Caco-2 (cell line): ENCODE measurements at places on chromosomes 13 and 19.

- no peak for DNase-seq
Measured at GRCh38 chr13:113224486-113224885, 15.1 kb downstream of the CUL4A start.

DNA sequence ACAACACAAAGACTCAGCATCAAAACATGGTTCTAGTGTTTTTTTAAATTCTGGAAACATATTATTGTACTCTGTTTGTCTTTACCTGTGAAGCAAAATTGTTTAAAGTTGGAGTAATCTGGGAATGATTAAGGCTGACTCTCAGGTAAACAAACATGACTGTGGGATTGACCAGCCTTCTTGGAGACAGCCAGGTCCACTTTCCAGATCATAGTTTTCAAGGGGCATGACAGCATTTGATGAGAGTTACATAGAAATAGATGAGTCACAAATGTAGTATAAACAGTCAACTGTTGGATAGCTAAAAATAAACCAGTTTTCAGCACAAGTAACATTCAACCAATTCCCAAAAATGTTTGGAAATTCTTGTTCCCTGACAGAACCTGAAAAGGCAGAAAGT, 1680.9 kb downstream of the OLFM4 start:
- DNase-seq, result no peak

GRCh38 chr19:480016-480855, 16.1 kb upstream of the MADCAM1 start:
- DNase-seq, result no peak

- no peak for DNase-seq
Measured at GRCh38 chr13:109383683-109384082, 402.7 kb downstream of the IRS2 start.

GRCh38 chr19:3684054-3684816, 16.0 kb downstream of the PIP5K1C start:
- no peak for DNase-seq

GRCh38 chr13:97411984-97412383, 22.0 kb upstream of the RAP2A start:
- DNase-seq, result no peak

GRCh38 chr19:13016245-13016627, 21.0 kb downstream of the NFIX start:
- DNase-seq, result no peak

GRCh38 chr13:104045907-104046306, 979.7 kb upstream of the SLC10A2 start:
- no peak for DNase-seq

GRCh38 chr19:50313812-50314536, 15.2 kb downstream of the KCNC3 start:
- peak; percentile 60 for DNase-seq

DNA sequence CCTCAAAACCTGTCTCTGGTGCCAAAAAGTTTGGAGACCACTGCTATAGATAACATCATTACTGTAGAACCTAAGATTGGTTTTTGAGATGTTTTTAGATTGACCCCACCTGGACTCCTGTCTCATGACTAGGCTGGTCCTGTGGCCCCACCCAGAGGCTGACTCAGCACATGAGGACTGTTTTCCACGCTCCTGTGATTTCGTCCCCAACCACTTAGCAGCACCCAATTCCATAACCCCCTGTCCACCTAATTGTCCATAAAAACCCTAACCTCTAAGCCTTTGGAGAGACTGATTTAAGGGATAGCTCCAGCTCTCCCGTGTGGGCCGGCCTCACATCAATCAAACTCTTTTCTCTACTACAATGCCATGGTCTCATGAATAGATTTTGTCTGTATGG, 25.6 kb upstream of the GAS6 start:
- no peak for DNase-seq

DNA sequence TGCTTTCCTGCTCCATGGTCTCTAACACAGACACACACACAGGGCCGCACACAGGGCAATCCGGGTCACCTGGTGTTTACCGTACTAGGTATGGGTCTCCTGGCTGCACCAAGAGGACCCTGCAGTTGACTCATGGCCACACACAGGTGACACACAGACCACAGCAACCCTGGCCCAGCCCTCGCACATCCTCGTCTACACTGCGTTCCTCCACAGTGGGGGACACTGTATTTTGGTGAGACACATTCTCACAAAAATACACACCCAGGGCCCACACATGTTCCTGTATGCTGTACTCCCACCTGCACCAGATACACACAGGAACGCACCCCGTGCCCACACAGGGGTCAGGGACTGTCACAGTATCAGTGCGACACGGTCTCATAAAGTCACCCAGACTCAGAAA, 12.8 kb downstream of the PDE4A start:
- no peak for DNase-seq

- peak; percentile 95 for DNase-seq
Measured at GRCh38 chr13:106535552-106536243, at the start of gene EFNB2. TSS of gene EFNB2 (minus strand) at chr13:106535662. CDS start at chr13:106534964, 698 bp downstream.

DNA sequence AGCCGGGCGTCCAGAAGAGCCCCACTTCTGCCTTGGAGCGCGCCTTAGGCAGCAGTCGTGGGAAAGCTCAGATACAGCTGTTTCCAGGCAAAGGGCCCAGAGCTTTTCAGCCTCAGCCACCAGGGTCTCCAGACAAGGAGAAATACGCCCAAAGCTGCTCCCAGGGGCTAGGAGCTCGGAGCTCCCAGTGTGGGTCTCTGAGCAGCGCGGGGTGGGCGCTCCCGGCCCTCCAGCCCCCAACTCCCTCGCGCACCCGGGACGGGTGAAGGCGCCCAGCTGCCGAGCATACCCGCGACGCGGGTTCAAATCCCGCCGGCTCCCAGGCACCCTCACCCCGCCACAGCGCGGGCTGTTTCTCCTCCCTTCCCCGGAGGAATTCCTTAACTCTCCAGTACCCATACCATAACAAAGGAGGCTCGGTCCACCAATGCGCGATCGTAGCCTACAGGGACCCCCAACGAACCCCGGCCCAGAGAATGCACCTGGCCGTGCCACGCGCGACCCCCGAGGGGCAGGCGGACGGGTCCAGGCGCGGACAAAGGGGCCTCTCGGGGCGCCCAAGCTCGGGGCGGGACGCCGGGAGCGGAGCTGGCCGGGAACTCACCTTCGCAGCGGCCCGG, 507 bp downstream of the COL4A1 start:
- DNase-seq, result no peak

DNA sequence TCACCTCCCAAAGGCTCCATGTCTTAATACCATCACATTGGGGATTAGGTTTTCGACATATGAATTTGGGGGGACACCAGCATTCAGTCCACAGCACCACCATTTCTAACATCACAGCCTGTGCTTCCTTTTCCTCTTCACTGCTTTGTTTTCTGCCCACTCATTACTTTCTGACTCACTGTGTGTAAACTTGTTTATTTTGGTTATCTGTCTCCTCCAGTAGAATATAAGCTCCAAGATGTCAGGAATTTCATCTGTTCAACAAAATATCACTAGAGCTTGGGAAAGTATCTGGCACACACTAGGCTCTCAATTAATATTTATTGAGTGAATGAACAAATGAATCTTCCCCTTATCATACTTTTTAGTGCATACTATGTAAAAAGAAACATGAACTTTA, 152.0 kb downstream of the NUFIP1 start:
- DNase-seq, result no peak

GRCh38 chr19:15404780-15405211, 14.0 kb downstream of the AKAP8L start:
- no peak for DNase-seq

DNA sequence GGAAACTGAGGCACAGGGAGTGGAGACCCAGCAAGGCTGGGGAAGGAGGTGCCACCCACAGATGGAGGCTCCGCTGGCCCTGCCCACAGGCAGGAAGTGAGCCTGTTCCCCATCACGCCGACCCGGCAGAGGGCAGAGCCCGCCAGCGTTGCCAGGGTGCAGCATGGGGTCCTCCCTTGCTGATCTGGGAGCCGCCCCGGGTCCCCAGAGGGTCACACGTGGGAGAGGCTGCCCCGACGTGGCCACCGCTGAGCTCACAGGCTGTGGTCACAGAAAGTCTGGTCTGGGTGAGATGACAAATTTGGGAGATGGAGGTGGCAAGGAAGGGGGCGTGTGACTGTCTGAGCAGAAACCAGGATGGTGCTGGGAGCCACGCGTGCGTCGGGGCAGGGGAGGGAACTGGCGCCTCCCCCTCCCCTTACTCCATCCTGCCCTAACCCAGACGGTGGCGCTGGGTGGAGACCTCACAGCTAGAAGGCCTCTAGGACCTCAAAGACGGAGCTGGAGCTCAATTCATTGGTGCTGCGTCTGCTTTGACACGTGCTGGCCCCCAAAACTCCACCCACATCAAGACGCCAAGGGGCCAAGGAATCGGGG, 7.7 kb downstream of the MEX3D start:
- DNase-seq, result no peak

DNA sequence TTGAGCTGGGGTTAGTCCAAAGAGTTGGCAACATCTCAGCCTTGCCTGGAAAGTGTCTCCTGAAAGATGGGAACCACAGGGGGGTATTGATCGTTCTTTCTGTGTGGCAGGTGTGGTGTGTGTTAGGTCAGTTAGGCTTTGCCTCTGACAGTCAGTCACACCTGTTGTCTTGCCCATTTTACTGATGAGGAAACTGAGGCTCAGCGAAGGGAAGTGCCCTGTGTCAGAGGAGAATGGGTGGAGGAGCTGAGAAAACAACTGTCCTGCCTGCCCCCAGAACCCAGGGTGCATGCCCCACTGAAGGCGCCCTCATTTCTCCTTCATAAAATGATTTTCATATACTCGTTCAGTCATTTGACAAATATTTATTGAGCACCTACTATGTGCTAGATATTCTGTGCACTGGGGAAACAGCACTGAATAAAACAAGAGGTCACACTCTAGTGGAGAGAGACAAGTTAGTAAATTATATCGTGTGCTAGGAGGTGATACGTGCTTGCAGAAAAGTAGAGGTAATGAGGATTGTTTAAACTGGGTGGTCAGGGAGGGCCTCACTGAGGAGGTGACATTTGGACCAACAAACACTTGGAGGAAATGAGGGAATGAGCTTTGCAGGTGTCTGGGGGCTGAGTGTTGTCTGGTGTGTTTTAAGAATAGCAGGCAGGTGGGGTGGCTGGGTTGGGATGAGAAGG, 1.6 kb downstream of the FXYD5 start:
- no peak for DNase-seq

DNA sequence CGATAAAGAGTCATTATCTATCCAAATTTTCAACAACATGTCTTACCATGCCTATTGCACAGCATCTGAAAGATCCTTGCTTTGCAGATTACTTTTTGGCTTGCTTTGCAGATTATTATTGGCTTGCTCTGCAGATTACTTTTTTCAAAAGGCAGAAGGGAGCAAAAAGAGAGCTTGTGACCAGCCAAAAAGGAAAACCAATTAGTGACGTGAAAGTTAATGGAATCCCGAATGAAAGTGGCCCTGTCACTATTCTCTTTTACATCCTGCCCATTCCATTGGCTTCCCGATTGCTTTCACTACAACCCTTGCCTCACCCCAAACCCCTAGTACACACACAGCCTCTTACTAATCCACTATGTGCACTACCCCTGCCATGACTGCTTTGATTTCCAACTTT, 81.3 kb downstream of the LHFPL6 start:
- no peak for DNase-seq

- no peak for DNase-seq
Measured at GRCh38 chr13:33730619-33731018, 87.3 kb upstream of the RFC3 start.

DNA sequence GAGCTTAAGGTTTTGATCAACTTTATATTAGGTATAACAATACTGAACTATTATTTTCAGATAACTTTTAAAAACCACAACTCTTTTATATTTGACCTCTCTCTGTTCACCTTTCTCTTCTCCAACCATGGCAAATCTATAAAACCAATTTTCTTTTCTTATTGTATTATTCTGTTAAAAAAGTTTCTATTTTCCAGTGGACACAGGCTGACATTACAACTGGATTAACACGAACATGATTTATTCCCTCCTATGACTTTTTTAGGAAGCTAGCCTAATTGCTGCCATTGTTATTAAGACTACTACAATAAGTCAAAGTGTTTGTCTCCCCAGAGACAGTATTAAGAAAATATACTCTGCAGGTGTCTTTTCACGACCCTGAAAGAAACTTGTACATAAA, 2291.1 kb upstream of the PCDH20 start:
- DNase-seq, result no peak

DNA sequence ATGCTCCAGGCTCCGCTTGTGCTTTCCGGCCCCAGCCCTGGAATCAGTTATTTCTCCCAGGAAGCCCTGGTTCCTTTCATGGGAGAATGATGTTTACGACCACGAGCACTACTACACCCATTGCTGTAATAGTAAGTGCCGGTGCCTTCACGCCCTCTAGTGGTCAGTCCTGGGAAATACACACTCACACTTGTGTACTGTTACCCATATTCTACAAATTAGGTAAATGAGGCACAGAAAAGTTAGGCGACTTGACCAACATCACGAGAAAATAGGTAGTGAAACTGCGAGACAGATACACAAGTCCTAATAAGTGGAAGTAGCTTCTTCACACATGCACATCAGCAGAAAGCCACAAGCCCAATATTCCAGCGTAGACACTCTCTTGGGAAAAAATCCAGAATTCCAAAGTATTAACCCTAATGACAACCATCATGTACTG, 21.7 kb downstream of the CEACAM21 start:
- peak; percentile 73 for DNase-seq

DNA sequence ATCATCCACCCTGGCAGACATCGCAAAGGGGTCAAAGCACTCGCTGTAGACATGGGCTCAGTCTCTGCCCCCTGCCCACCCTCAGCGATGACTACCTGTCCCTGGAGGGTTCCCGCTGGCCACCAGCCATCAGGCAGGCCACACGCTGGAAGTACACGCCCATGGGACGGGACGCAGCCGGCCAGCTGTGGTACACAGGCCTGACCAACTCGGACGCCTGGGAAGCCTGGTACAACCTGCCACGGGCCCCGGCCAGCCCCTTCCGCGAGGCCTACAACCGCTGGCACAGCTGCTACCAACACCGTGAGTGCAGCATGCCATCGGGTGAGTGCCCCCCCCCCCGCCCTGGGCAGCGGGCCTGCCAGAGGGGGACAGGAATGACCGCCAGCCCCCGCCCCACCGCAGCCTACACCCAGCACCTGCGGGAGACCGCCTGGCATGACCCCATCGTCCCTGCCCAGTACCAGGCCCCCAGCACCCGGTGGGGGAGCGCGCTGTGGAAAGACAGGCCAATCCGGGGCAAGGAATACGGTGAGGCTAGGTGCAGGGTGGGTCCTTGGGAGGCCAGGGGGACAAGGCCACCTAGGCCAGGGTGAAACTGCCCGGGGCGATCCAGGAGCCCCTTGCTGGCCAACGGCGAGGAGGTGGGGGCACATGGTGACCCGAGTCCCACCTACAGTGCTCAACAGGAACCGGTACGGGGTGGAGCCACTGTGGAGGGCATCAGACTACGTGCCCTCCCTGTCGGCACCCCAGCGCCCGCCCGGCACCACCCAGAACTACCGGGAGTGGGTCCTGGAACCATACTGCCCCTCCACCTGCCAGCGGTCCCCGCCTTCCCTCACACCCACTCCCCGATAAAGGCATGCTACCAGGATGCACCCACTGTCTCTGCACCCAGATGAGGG, 4.4 kb downstream of the TEKTIP1 start:
- DNase-seq, result no peak
